ENCODE measurements at places on chromosomes 1 and 21.

DNA sequence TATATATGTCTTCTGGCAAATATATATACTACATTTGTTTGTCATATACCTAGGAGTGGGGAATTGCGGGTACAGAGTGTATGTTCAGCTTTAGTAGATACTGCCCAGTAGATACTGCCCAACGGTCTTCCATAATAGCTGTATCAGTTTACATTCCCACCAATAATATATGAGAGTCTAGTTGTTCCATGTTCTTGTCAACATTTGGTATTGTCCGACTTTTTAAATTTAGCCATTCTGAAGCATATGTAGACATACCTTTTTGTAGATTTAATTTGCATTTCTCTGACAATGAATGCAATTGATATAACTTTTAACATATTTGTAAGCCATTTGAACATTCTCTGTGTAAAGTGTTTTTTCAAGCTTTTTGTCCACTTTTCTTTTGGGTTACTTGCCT lies 99.0 kb upstream of the HIVEP3 start:
- no peak for DNase-seq

- DNase-seq, result no peak
Measured at GRCh38 chr1:76294482-76295194, 220.1 kb downstream of the ST6GALNAC3 start.

DNA sequence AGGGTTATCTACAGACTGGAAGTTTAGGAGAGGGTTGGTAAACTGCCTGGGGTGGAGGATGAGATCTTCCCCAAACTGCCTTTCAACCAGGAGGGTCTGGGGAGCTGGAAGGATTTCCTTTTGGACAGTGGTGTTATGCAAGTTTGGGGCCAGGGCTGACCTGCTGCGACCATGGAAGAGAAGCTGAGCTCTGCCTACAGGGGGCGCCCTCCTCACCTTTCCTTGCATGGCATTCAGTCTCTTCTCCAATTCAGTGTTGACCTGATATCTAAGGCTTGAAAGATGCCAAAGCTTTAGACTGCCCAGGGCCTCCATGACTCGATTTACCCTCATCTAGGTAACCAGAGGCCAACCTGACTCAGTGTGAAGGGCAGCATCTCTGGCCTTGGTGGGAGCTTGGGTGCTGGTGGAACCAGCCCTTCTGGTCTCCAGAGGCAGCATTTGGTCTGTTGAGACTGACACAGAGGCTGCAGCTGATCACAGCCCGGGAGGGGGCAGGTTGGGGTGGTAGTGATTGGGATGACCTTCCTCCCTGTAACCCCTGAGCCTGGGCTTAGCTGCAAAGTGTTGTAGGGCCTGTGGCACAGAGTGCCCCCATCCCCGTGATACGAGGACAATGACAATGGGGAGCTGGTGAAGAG lies 170.0 kb downstream of the GRIK3 start:
- peak; percentile 49 for DNase-seq

DNA sequence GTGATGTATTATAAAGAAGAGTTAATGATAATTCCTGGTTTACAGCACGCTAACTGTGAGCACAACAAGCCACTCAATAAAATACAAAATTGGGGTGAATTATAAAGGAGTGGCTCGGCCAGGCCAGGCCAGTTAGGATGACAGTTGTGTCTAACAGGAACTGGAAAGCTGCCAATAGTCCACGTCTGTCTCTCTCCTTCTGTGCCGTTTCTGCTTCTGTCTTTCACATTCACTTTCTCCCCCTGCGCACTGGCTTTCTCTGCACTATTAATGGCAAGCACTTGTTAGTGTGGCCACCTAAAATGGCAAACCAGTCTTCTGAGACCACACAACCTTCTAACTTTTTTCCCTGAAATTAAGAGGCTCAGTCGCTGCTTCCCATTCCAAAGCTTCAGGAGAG lies 394.3 kb downstream of the NTNG1 start:
- DNase-seq, result no peak

DNA sequence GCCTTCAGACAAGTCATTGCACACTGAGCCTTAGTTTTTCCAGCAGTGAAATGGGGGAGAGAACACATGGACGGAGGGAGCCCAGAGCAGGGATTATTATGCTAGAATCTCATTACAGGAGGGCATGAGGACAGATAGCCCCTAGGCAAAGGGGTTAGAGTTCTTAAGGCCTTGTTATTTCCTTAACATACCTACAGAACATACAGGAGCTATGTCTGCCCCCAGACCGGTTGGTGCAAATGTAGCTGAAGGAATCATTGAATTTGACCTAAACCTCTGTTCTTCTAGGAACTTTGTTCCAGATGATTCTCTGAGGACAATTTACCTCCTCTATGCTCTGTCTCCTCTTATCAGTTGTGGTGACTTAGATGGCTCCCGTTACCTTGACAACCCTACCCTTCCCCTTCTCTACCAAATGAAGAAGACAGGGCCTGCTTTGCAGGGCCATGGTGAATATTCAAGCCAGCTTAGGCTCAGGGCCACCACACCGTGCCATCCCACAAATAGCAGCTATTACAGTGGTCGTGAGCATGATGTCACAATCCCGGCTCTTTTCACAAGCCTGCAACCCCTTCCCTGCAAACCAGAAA lies 156.9 kb downstream of the IGSF21 start:
- DNase-seq, result no peak
